OCI-LY7 (cell line): ENCODE measurements at places on chromosomes 1 and 21.

DNA sequence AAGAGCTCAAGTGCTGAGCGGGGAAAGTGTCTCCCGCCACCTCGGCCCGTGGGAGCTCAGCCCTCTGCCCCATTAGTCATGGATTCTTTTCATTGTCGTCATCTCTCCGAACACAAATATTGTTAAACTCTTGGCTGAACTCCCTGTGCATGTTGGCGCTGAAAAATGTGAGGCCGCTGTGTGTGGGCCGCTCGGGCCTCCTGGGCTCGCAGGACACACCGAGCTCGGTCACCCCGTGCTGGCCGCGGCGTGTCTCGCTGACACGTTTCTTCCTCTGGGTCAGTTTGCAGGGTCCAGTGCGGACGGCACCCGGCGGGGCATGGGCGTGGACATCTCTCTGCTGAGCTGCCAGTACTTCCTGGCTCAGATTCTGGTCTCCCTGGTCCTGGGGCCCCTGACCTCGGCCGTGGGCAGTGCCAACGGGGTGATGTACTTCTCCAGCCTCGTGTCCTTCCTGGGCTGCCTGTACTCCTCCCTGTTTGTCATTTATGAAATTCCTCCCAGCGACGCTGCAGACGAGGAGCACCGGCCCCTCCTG, 25.6 kb downstream of the SLC45A1 start:
- DNase-seq: no peak

DNA sequence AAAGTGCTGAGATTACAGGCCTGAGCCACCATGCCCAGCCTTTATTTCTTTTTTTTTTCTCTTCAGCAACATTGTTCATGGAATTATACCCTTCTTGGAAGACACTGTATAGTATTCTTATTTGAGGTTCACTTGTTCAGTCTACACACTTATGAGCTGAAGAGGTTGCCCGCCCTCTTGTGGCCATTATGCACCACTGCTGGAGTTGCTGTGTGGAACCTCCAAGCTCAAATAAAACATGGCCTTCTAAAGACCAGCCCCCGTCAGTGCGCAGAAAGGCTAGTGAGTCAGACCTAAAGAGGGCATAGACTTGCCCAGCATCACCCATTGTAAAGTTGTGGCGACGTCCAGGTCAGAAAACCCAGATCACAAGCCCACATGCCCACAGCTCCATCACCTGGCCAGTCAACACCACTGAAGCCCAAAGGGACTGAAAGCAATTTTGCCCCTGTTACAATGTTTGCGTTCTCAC, 20.4 kb downstream of the LURAP1 start:
- peak; percentile 91 for DNase-seq

DNA sequence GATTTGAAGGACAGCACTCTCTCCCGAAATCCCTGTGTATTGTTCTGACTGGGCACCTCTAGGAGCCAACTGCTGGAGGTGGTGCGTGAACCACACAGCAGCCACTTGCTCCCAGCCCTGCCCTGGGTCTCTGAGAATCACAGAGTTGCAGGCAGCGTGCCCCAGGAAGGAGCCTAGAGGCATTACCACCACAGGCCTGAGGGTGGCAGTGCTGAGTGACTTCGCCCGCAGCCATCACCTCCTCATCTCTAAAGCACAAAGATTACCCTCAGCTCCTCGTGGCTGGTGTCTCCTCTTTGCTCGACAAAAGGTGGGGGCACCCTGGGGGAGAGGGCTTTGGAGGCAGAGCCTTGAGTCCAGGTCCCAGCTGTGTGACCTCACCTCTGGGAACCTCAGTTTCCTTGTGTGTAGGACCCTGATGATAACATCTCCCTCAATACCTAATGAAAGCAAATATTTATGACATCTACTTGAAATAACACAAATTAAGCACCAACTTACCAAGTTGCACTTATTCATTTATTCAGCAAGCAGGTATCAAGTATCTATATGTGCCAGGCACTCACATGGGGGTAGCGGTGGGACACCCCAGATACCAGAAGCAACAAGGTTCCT, 86.3 kb downstream of the VWA5B1 start:
- DNase-seq: peak; percentile 81

DNA sequence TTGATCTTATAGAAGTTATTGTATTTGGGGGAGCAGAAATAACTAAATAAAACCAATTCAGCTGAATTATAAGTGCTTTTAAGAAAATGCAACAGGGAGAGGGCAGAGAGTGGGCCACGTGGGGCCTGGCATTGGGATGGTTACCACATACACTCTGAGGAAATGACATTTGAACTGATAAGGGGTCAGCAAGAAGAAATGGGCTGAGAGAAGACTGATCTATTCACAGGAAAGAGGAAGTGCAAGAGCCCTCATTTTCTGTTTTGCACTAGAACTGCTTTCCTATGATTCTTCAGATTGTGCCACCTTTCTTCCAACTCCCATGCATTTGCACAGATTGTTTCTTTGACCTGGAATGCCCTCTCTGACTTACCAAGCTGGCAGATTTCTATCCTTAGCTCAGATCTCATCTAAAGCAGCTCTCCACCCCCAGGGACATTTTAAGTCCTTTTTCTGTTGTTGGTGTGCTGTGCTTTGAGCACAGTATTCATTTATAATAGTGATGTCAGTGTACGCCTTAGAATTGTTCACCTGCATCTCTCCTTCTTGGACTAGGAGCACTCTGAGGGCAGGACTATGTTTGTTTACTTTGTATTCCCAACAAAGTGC, 115.9 kb downstream of the FGGY start:
- DNase-seq: no peak

- DNase-seq: peak; percentile 47
Measured at GRCh38 chr1:74771913-74772515, 39.1 kb downstream of the TYW3 start.

GRCh38 chr1:236508593-236509027, 15.2 kb upstream of the LGALS8 start:
- no peak for DNase-seq

GRCh38 chr1:11611638-11612327, 42.4 kb downstream of the FBXO2 start:
- no peak for DNase-seq

- DNase-seq: no peak
Measured at GRCh38 chr21:28602546-28602945, 390.1 kb downstream of the LTN1 start.

DNA sequence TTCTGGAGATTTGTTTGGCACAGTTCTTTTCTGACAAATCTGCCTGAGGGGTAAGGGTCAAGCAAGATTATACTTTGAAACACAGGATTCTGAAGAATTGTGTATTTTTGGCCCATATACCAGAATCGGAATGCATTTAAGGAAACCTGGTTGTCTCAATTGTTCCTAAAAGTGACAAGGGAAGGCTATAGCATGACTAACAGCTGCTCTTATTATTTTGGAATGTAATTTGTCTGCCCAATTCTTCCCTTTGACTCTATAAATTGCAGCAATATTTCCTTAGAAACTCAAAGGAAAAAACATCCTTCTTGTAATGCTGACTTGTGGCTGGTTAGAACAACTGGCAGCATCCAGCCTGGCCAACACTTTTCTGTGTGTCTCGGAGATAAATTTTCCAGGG, 15.8 kb upstream of the VCAM1 start:
- no peak for DNase-seq

GRCh38 chr1:99613716-99614115, 32.2 kb upstream of the PALMD start:
- DNase-seq: no peak

DNA sequence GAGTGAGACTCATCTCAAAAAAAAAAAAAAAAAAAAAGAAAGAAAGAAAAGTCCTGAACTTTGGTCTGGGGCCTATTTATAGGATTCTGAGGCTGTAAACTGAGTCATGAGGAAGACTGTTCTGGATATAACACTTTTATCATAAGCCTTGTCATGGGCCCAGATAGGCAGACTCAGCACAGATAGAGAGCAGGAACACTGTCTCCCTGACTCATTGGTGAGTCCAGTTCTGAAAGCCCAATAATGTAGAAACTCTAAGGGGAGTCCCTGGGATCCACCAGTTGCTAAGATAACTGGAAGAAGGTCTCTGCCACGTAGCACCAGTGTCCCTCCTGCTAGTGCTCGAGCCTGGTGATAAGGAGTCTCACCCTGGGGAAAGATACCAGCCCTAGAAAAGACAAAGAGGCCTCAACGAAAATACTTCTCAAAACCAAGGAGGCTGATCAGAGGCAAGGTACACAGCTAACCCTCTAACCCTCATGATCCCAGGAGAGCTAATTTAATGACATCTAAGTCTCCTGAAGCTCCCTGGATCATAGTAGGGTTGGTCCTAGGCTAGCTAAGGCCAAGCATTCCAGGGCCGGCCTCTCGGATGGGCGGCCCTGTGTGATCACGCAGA, 43.5 kb downstream of the LPAR3 start:
- DNase-seq: no peak

- DNase-seq: peak; percentile 63
Measured at GRCh38 chr1:15803380-15803779, 4.1 kb downstream of the UQCRHL start.
